Effector CD4-positive, alpha-beta T cell (primary cell): ENCODE measurements at places on chromosomes 1 and 21.

GRCh38 chr1:12285496-12286143, 55.8 kb downstream of the VPS13D start:
- no peak for DNase-seq

- DNase-seq = peak; percentile 63
Measured at GRCh38 chr1:16167331-16168143, 11.7 kb upstream of the EPHA2 start.

GRCh38 chr21:35925497-35925896, 134.8 kb downstream of the SETD4 start:
- no peak for DNase-seq

- DNase-seq = no peak
Measured at GRCh38 chr1:245802941-245803665, 648.3 kb downstream of the KIF26B start.

DNA sequence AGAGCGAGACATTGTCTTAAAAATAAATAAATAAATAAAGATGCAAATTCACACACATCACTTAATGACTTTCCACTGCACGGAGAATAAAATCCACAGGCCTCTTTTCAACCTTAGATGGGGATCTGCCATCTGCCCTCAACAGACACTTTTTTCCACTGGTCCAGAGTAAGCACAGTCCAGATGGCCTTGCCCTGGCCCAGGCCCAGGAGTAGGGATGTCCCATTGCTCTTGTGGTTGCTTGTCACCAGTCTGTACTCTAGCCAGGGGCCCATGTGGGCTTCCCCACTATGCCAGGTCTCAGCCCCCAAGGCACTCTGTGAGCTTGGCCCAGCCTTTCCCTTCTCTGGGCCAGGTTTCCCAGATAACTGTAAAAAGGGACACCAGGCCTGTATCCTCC, 17.4 kb downstream of the PLOD1 start:
- no peak for DNase-seq

GRCh38 chr1:227945891-227946623, 1.7 kb downstream of the WNT9A start:
- DNase-seq = no peak

GRCh38 chr1:151311011-151311410, 16.2 kb downstream of the PI4KB start:
- DNase-seq = no peak

DNA sequence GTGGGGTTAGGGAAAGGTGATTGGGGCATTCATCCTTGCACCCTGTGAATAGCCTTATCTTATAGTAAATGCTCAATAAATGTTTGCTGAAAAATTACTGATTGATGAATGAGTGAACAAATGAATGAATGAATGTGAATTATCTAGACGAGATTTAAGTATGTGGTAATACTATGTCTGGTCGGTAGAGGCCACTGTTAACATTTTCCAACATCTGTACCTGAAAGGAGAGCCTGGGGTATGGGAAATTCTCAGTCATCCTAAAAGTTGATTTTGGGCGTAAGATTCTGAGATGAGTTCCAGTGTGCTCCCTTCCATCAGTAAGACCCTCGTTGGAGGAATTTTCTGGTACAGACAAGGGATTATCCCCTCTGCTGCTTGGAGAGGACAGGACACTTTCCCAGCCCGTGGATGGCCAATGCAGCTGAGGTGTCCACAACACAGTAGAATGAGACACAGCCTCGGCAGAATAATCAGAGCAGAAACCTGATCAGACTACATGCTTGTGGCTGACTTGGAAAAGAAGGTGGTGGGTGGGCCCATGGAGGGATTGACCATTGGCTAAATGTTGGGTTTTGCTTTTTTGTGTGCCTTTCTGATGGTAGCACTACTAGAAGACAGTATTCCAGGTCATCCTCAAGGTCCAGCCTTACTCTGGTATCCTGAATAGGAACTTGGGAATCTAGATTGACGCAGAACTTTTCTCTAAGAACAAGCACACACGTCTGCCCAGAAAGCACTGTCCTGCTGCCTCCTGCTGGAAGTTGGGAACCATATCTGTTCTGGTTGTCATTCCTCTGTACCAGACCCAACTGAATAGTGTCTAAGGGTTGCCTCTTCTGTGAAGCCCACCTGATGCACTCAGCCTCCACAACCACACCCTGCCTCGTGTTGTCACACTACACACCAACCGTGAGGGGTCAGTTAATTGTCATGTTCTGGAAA, 262.0 kb downstream of the TNR start:
- no peak for DNase-seq

DNA sequence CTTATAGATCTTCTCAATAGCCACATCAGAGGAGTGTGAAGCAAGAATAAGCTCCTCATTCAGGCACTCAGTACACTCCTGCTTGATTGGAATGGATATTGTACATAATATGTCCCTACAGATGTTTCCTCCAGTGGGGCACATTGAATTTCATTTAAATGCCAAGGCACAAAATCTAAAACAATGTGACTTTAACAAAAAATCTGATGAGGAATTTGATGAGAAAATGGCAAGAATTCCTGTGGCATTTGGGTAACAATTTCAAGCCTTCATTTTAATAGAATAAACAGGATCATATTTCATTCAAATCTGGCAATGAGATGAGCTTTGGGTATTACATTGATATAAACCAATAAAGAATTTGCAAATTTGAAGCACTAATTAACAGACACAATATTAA, 307.7 kb upstream of the PKN2 start:
- no peak for DNase-seq

DNA sequence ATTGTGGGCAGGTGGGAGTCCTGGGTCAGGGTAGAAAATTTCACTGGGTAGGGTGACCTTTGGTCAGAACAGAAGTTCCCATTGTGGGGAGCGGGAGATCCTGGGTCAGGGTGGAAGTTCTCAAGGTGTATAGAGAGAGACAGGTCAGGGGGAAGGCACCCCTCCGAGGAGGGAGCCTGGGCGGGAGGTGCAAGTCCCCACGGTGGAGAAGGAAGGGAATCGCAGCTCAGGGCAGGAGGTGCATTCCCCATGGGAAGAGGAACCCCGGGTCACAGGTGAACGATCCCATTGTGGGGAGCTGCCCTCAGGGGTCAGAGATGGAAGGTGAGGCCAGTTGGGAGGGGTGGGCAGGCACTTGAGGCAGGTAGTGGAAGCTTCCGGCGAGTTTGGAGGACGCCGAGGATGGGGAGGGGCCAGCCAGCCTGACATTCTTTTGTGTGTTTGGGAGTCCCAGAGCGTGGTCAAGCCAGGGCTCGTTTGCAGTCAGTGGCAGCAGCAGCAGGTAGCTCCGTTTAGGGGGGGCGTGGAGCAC, 637 bp downstream of the LYPLA2 start:
- no peak for DNase-seq

GRCh38 chr1:184514447-184514846, 127.6 kb downstream of the C1orf21 start:
- no peak for DNase-seq

GRCh38 chr21:29146726-29147125, 16.3 kb downstream of the MAP3K7CL start:
- no peak for DNase-seq

- no peak for DNase-seq
Measured at GRCh38 chr1:225209153-225209552, 218.7 kb downstream of the LBR start.

DNA sequence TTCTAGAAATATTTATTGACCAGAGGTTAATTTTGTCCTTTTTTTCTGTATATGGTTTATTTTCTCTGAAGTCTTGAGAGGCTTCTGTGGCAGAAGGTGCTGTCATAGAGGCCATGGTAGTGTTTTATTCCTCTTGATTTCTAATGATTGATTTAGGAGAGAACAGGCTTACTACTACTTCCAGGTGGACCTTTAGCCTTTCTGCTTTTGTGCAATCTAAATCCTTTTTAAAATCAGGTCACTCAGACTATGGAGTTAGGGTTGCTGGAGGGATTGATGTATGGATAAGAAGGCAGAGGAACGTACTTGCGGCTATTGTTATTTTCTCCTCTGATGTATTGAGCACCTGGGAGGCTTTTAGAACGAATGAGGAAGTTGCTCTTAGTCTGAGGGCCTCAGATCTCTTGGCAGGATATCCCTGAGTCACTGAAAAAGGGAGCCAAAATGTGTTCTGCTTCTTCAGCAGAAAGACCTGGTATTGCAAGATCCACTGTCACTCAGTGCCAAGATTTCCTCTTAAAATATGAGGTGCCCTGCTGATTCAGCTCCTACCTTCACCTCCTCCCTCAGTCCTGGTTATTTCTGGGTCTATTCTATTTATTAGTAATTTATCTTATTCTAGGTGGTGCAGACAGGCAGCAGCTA, 277.4 kb downstream of the ZNF648 start:
- no peak for DNase-seq

GRCh38 chr1:33295023-33295422, 25.9 kb downstream of the A3GALT2 start:
- DNase-seq = no peak

DNA sequence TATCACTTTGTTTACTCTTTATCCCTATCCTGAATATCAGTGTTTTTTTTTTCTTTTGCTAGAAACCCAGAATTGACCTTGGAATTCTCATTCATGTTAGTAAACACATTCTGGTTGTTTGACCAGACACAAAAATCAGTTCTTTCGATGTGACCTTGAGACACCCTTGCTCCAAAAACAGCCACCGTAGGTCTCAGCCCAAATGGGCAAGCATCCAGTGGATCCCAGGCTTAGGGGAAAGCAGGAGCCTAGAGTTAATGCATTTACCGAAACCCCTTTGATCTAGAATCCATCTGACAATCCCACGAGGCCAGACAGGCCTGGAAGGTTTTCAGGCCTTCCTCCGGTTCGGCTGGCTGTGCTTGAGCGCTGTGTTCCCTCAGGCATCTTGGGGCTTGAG, 47.6 kb downstream of the IRF2BP2 start:
- no peak for DNase-seq

DNA sequence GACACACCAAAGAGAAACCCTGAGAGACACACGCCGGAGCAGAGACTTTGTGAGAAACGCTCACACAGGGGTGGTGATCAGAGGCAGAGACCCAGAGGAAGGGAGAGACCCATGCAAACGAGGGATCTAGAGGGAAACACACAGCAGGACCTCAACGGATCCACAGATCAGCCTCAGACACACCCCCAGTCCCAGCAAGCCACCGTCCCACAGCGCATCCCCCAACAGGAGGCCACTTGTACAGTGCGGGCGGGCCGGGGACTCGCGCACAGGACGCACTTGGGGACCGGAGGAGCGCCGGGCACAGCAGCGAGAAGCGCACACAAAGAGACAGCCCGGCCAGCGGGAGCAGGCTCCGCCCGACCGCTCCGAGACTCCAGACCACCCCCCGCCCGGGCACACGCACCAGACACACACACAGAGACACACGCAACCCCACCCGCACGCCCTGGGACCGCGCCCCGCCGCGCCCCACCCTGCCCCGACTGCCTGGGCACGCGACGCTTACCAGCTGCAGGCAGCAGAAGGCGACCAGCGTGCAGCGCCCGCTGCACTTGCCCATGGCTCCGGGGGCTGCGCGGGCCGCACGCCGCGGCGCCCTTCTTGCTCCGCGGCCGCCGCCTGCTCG, 587 bp downstream of the NKAIN1 start:
- no peak for DNase-seq

GRCh38 chr21:15741510-15741909, 11.7 kb downstream of the USP25 start:
- DNase-seq = no peak

DNA sequence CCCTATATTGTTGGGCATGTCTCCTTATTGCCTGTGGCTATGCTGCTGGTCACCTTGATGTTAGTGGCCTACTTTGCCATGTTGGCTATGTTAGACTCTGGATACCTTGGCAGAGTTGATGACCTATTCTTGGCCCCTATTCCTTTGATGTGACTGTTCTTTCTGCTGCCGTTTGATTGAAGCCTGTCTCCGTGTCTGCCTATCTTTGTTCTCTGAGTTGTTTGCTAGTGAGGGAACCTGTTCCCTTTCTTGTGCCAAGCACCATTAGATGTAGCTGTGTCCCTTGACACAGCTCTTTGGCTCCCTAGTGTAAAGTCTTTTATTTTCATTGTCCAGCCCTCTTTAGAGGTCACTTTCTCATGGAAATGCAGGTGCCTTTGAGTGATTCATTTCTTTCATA, 28.7 kb upstream of the PAPPA2 start:
- no peak for DNase-seq

- no peak for DNase-seq
Measured at GRCh38 chr1:183147735-183148134, 38.3 kb upstream of the LAMC2 start.

- no peak for DNase-seq
Measured at GRCh38 chr1:67300561-67300960, 7.1 kb upstream of the IL12RB2 start.

DNA sequence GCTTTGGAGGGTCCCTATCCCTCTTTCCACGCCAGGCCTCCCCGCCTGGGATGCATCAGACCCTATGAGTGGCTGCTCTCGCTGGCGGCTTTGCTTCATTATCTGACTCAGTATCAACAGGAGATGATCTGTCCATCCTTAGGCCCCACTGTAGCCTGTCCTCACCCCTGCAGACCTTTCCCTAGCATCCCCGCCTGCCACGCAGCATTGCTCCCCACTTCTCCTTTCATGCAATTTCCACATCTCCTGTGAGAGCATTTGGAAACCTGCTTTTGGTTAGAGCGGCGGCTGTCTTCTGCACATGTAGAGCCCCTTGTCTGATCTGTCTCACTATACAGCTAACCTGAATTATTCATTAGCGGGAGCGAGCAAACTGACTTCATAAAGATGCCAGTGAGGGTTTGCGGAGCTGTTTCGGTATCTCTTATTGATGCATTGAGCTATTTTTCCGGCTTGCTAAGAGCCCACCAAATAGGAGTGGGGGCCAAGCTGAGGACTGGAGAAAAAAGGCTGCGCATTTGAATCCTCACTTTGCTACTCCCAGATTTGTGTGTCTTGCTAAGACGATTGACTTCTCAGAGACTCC, 40.0 kb upstream of the ATP2B4 start:
- no peak for DNase-seq

- DNase-seq = no peak
Measured at GRCh38 chr21:23402929-23403520, 2204.3 kb downstream of the MRPL39 start.

DNA sequence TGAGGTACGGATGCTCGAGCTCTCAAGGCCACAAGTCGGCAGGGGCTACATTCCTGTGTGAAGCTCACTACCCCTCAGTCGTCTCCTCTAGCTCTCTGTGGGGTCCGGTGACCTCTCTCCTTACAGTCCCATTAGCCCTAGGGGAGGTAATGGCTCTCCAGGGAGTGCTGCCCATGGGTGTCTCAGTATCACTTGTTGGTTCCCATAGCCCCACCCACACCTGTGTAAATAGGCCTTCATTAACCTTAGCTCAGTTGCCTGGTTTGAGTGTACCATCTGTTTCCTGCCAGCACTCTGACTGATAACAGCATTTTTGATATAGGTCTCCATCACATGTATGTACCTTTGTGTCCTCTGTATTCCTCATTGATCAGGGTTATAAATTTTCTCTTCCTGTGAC, 133.2 kb upstream of the KCNJ15 start:
- no peak for DNase-seq

- no peak for DNase-seq
Measured at GRCh38 chr1:110596312-110596711, 9.8 kb downstream of the KCNA2 start.

DNA sequence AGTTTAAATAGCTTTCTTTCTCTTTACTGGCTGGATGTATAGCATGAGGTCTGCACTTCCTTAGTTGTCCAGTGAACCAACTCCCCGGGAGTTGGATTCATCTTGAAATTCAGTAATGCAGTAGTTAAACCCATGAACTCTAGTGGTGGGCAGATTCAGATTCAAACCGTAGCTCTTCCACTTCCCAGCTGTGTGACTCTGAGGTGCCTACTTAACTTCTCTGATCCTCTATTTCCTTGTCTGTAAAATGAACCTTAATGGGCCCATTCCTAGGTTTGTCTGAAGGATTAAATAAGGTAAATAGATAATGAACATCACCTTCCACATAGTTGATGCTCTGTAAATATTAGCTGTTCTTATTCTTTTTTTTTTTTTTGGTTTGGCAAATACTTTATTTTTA, 16.5 kb downstream of the PIK3CD start:
- DNase-seq = no peak

- no peak for DNase-seq
Measured at GRCh38 chr21:33682992-33683627, 40.8 kb downstream of the ITSN1 start.
